GM23248 (cell line): ENCODE measurements at places on chromosomes 3 and 15.

- H3K4me3 ChIP-seq = peak overlapping the region; percentile 37
- H3K4me1 ChIP-seq = peaks cover 30% of the 10 kb centered on the region
- DNase-seq = peak; percentile 98
- H3K27me3 ChIP-seq = no peaks in the 10 kb centered on the region
- H3K27ac ChIP-seq = peak overlapping the region; percentile 91
These were observed 101.7 kb upstream of the TPM1 start for GRCh38 chr15:62940755-62941361.

DNA sequence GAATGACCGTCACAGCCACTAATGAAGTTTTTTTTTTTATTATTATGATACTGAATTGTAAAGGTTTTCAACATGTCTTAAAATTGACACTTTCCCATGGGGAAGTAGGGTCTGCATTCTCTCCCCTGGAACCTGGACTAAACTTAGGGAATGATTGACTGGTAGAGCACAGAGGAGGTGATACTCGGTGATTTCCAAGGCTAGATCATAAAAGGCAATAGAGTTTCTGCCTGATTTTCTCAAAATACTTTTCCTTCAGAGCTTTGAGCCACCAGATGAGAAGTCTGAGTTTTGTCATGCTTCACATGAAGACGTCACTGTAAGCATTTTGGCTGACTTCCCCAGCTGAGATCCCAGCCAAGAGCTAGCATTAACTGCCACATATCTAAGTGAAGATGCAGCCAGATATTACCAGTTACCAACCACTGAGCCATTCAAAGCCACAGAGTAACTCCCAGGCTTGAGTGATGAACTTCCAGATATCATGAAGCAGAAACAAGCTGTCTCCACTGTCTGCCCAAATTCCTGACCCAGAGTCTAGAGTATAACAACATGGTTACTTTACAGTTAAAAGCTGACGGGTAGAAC, 105.8 kb downstream of the LSAMP start:
- H3K27ac ChIP-seq = peak overlapping the region; percentile 69
- DNase-seq = peak; percentile 88
- H3K4me3 ChIP-seq = 0 out of 2 replicates have a peak overlapping the region, but pooled peaks have one; percentile 5
- peaks cover 19% of the 10 kb centered on the region for H3K4me1 ChIP-seq
- no peaks in the 10 kb centered on the region for H3K36me3 ChIP-seq
- H3K27me3 ChIP-seq = no peaks in the 10 kb centered on the region

DNA sequence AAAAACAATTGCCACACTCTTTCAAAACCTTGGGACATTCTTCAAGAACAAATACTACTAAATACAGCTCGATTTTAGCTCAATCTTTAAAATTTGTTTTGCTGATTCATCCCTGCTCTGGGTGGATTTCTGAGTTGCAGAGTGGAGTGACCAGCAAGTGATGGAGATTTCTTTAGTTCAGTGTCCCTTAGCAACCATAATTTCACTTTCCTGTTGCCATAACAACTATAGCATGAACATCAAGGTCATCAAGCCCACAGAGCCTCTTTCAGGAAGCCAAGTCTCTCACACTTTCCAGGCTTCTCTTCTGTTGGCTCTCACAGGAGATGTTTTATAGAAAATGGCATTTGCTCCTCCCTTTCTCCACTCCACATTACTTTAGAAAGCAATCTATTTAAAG, 597.2 kb upstream of the ADAMTS9 start:
- H3K36me3 ChIP-seq = no peaks in the 10 kb centered on the region
- H3K27ac ChIP-seq = no peak overlapping the region
- H3K27me3 ChIP-seq = peaks cover 7% of the 10 kb centered on the region; the same call in 1 of the 2 replicates
- H3K4me1 ChIP-seq = no peaks in the 10 kb centered on the region
- no peak overlapping the region for H3K4me3 ChIP-seq
- no peak for DNase-seq

- H3K27me3 ChIP-seq = no peaks in the 10 kb centered on the region
- peaks cover 46% of the 10 kb centered on the region for H3K4me1 ChIP-seq
- H3K36me3 ChIP-seq = peaks cover 22% of the 10 kb centered on the region
- DNase-seq = peak; percentile 90
- H3K27ac ChIP-seq = peak overlapping the region; percentile 92
These were observed 44.0 kb downstream of the PHLDB2 start for GRCh38 chr3:111903067-111903511.

GRCh38 chr3:72380193-72380592, 468.1 kb downstream of the SHQ1 start:
- peak overlapping the region; percentile 53 for H3K27ac ChIP-seq
- no peaks in the 10 kb centered on the region for H3K27me3 ChIP-seq
- no peaks in the 10 kb centered on the region; the same call in 1 of the 2 replicates for H3K36me3 ChIP-seq
- peak overlapping the region; percentile 30; the same call in 1 of the 2 replicates for H3K4me3 ChIP-seq

DNA sequence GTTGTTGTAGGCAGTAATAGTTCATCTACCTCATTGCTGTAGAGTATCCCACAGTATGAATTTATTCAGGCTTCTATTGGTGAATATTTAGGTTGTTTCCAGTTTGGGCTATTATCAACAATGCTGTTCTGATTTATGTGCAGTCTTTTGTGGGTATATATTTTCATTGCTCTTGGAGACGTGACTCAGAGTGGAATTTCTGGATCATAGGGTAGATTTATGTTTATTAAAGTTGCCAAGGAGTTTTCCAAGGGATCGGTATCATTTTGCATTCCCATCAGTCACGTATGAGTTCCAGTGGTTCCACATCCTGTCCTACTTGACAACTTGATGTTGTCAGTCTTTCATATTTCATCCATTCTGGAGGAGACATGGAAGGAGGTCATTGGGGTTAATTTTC, 8.4 kb upstream of the HRH1 start:
- peaks cover 32% of the 10 kb centered on the region for H3K4me1 ChIP-seq
- H3K4me3 ChIP-seq = 0 out of 2 replicates have a peak overlapping the region, but pooled peaks have one; percentile 1
- H3K27me3 ChIP-seq = no peaks in the 10 kb centered on the region
- DNase-seq = peak; percentile 84
- H3K36me3 ChIP-seq = no peaks in the 10 kb centered on the region
- peak overlapping the region; percentile 58 for H3K27ac ChIP-seq

DNA sequence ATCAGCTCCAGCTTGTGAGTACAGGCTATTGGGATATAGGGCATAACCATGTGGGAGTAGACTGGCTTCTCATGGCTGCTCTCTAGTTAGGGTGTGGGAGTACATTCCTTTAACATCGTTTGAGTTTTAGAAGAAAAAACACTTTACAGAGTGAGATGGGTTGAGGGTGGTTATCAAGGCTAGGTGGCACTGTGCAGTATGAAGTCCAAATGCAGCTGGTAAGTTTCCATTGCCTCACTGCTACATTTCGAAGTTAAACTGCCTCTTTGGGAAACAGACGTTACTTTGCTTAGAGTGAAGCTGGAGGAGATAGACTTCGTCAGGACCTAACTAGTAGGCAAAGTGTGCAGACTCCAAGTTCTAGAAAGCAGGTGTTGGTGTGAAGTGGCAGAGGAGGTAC, 192.4 kb downstream of the SQOR start:
- DNase-seq = no peak
- H3K36me3 ChIP-seq = no peaks in the 10 kb centered on the region
- no peaks in the 10 kb centered on the region for H3K4me1 ChIP-seq
- H3K4me3 ChIP-seq = no peak overlapping the region

DNA sequence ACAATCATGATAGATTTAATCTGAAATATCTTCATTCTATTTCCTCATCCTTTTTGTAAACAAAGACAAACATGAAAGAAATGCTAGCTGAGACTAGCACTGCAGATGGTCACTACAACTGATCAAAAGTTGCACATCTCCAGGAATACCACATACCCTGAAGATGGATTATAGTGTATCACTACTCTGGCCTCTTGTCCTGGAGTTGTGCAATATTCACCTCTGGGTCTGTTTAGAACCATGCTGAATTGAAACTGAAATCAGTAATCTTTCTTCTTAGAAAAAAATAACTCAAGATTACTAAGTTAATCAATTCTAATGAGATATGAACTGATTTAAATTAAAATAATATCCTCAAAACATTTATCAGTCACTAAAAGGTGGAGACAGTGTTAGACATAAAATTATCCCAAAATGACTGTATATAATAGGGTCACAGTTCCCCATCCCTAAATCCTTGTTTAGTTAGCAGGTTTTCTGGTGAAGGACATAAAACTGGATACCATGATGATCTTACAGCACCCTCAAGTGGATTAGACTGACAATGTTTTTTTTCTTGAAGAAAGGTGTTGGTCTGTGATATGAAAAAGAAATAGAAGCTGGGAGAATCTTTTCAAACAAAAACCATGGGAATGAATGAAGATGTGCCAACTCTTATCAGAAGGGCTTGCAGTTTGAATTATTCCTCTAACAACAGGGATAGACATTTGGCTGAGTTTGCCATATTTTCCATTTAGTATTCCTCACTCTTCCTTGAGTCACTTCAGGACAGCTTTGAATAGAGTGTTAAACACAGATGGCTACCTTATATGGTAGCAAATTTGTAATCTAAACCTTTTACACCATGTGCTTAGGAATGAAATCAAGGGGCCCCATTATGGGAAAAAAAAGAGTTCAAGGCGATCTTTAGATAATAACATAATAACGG, 7.1 kb upstream of the TTC14 start:
- no peaks in the 10 kb centered on the region for H3K27me3 ChIP-seq
- H3K4me1 ChIP-seq = no peaks in the 10 kb centered on the region
- H3K4me3 ChIP-seq = no peak overlapping the region

DNA sequence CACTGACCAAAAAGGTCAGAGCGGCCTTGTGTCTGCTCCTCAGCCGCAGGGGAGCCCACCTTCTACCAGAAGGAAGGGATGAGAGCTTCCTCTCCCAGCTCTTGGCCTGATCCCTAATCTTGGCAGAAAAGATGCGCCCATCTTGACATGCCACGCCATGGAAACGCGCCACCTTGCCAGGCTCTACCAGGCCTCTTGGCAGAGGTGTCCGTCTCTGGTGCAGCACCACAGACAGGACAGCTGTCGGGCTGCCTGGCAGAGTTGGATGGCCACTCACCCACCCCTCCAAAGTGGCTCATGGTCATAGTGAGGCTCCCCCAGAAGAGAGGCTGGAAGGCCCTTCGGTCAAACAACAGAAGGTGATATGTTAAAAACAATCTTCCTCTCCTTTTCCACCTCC, 105.2 kb downstream of the LIPC start:
- no peaks in the 10 kb centered on the region for H3K36me3 ChIP-seq
- DNase-seq = no peak
- H3K27me3 ChIP-seq = no peaks in the 10 kb centered on the region
- no peak overlapping the region for H3K27ac ChIP-seq
- H3K4me3 ChIP-seq = no peak overlapping the region

DNA sequence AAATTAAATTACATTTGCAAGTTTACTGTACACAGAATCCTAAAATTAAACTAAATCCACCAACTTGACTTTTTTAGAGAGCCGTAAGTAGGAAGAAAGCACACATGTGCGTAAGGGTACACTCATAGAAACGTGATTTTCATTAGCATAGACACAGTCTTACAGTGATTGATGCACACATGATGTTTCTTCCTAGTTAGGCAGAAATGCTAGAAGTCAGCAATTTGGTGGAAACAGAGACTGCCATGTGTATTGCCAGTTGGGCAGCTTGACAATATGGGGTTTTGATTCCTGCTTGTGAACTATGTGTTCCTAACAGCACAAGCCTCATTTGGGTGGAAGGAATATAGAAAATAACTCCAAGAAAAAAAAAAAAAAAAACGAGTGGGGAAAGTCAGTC, 878.5 kb downstream of the ROBO1 start:
- no peaks in the 10 kb centered on the region for H3K36me3 ChIP-seq
- no peak overlapping the region for H3K27ac ChIP-seq
- H3K4me3 ChIP-seq = no peak overlapping the region
- H3K27me3 ChIP-seq = no peaks in the 10 kb centered on the region
